Activated T-helper 2 cell treated with anti-CD3 and anti-CD28 coated beads, Interferon-gamma antibody, Interleukin-2, Interleukin-4, amounts not matched to agents 10 μg/mL and 5 μg/mL and 100 μg/mL, durations not matched to agents 14 hours and 24 hours and 36 hours (primary cell): ENCODE measurements at places on chromosomes 16 and 17. TPM values are rescaled to one million over a fixed set of nuclear protein-coding genes. Genes with fewer than 3 reads are reported as not detected.

The ABCA6 gene
- total RNA-seq: not detected in 2 replicates

The CALB2 gene
- not detected in 2 replicates for total RNA-seq

The CHRNE gene
- 0.32 and 0.44 TPM in 2 replicates for total RNA-seq

The TEKT5 gene
- not detected in 2 replicates for total RNA-seq

The NEK8 gene
- 3.6 and 4.2 TPM in 2 replicates for total RNA-seq

The TBC1D28 gene
- total RNA-seq: not detected in 2 replicates

DNA sequence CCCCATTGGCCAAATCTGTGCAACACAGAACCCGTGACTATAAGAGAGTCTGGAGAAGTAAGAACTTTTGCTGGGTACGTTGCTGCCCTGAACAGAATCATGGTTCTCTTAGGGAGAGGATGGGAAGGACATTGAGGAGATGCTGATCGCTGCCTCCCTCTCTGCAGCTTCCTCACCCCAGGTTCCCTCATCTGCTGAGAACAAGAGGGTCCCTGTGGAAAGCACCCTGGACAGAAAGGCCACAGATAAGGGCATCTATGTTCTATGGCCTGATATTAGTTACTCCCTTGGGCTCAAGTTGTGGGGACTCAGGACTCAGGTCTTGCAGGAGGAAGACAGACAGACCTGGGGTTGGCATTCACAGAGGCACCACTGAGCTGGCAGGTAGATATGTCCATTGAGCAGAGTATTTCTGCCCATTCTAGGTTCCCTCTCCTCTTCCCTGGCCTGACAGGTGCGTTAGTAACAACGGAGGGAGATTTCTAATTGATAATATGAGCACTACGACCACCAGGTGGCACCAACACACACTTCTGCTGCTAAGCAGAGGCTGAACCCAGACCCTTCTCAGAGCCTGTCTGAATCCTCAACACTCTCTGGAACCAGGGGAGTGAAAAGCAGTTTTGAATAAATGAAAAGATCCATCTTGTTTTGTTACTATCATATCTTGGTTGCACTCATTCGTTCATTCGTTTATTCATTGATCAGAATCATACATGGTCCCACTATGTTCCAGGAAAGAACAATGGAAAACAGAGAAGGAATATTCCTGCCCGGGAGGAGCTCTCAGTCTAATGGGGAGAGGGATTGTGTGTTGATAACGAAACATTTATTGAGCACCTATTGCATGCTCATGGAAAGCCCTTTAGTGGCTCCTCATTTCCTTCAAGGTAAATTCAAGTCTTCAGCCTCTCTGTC is 56.4 kb downstream of the SLC6A2 start:
- no peaks in the 10 kb centered on the region for H3K36me3 ChIP-seq
- DNase-seq: peak; percentile 34
- H3K4me1 ChIP-seq: no peaks in the 10 kb centered on the region
- peaks cover 5% of the 10 kb centered on the region for H3K27me3 ChIP-seq

DNA sequence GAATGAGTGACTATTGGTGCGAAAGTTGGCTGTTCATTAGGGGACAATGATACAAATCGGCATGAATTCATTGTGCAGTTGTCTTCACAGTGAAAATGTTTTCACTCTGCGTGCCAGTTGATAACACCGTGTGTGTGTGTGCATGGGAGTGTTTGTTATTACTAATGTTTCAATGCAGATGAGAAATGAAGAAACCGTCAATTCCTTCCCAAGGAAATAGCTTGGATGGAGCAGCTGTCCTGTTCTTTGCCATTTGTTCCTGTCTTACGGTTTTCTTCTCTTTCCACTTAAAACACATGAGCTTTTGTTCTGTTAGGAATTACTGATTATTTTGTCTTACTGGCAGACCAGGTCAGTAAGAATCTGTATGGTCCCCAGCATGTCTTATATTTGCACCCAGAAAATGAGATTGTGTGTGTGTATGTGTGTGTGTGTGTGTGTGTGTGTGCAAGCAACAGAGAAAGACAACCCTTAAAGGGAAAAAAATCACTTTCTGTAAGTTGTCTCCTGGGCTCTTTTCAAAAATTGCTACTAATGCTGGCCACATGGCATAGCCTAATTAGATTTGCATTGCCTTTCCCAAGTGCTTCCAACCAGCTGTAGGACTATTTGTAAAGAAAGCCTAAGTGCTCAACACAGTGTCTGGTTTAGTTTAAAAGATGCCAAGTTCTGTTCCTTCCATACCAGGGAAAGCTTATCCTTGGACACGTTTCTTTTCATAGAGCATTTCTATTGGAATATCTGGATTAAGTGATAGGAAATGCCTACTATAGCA is 23.8 kb downstream of the SHISA9 start:
- no peaks in the 10 kb centered on the region for H3K36me3 ChIP-seq
- no peak for DNase-seq
- no peak overlapping the region for H3K27ac ChIP-seq
- H3K4me3 ChIP-seq: no peak overlapping the region

- H3K4me1 ChIP-seq: peaks cover 1% of the 10 kb centered on the region
- no peak overlapping the region for H3K4me3 ChIP-seq
- DNase-seq: no peak
- no peaks in the 10 kb centered on the region for H3K36me3 ChIP-seq
Measured at GRCh38 chr17:73697872-73698271, 53.6 kb upstream of the SDK2 start.

DNA sequence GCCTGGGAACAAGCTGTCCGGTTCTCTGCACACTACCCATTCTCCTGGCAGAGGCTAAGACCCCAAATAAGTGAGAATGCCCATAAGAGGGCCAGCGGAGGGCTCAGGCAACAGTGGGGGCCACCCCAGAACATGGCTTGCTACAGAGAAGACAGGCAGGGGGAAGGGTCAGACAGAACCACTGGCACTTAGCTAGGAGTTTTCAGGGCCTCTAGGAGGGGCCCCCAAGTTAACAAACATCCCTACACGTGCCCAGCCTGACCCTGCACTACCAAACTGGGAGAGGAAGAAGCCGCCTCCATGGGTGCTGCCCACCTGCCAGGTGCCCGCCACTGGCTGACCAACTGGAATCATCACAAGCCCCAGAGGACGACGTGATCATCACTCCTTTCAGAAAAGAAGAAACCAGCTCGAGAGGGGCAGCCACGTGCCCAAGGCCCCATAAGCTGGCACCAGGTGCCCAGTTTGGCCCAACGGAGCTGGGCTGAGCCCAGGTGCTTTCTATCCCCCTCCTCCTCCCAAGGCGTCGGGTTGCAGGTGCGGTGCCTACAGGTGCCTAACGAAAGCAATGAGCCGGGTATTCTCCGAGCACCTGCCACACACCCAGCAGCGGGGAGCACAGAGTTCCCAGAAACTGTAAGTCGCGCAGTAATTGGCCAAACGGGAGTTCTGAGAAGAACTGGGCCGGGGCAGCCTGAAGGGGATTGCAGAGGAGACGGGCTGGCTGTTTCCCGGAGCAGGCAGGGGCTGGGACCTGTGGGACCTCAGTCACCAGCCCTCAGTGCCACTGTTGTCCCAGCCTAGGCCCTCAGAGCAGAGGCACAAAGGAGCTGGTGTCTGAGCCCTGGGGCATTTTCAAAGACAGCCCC is 13.2 kb downstream of the RPH3AL start:
- H3K4me3 ChIP-seq: no peak overlapping the region
- H3K36me3 ChIP-seq: no peaks in the 10 kb centered on the region
- no peak for DNase-seq
- H3K27ac ChIP-seq: no peak overlapping the region
- no peaks in the 10 kb centered on the region for H3K4me1 ChIP-seq

GRCh38 chr16:73140929-73141328 is 93.0 kb upstream of the ZFHX3 start:
- no peak for DNase-seq
- no peaks in the 10 kb centered on the region for H3K36me3 ChIP-seq
- H3K27ac ChIP-seq: no peak overlapping the region
- H3K4me3 ChIP-seq: no peak overlapping the region
- no peaks in the 10 kb centered on the region for H3K27me3 ChIP-seq

DNA sequence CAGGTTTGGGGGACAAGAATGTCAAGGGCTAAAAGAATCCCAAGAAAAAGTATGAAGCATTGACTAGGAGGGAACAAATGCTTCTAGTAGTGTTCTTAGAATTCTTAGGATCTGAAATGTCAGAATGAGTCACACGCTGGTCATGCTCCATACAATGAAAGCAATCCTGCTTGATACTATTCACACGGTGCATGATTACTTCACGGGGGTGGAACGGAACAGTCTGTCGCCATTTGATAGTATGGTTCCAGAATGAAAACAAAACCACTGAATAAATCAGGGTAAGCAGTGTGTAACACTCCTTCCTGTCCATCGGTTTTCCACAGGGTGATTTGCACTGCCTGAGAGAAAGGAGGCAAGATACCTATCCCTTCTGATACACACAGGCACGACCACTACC is 22.9 kb upstream of the YWHAE start:
- no peak overlapping the region for H3K4me3 ChIP-seq
- peaks cover 11% of the 10 kb centered on the region for H3K4me1 ChIP-seq
- no peak overlapping the region for H3K27ac ChIP-seq
- no peaks in the 10 kb centered on the region for H3K27me3 ChIP-seq
- DNase-seq: no peak

- DNase-seq: no peak
- no peaks in the 10 kb centered on the region for H3K27me3 ChIP-seq
- H3K4me1 ChIP-seq: peaks cover 3% of the 10 kb centered on the region
- H3K36me3 ChIP-seq: no peaks in the 10 kb centered on the region
- H3K4me3 ChIP-seq: no peak overlapping the region
- no peak overlapping the region for H3K27ac ChIP-seq
Measured at GRCh38 chr16:84800158-84800978, 19.4 kb upstream of the CRISPLD2 start.

GRCh38 chr16:4868026-4868425 is 20.7 kb downstream of the UBN1 start:
- no peak overlapping the region for H3K4me3 ChIP-seq
- no peak for DNase-seq
- H3K4me1 ChIP-seq: peaks cover 3% of the 10 kb centered on the region
- H3K27ac ChIP-seq: no peak overlapping the region
- peaks cover 60% of the 10 kb centered on the region for H3K36me3 ChIP-seq
- H3K27me3 ChIP-seq: no peaks in the 10 kb centered on the region

GRCh38 chr17:10117581-10118001 is 80.8 kb downstream of the GAS7 start:
- peaks cover 2% of the 10 kb centered on the region for H3K27me3 ChIP-seq
- DNase-seq: no peak
- no peak overlapping the region for H3K27ac ChIP-seq
- H3K36me3 ChIP-seq: no peaks in the 10 kb centered on the region

- peaks cover 74% of the 10 kb centered on the region for H3K36me3 ChIP-seq
- H3K27me3 ChIP-seq: no peaks in the 10 kb centered on the region
- H3K4me1 ChIP-seq: peaks cover 17% of the 10 kb centered on the region
- no peak overlapping the region for H3K4me3 ChIP-seq
Measured at GRCh38 chr16:50354629-50355456, 13.9 kb downstream of the BRD7 start.

GRCh38 chr17:34820248-34820801 is 140.9 kb downstream of the CCT6B start:
- no peak overlapping the region for H3K27ac ChIP-seq
- H3K36me3 ChIP-seq: no peaks in the 10 kb centered on the region
- peaks cover 2% of the 10 kb centered on the region for H3K27me3 ChIP-seq
- peaks cover 5% of the 10 kb centered on the region for H3K4me1 ChIP-seq
- DNase-seq: no peak
- H3K4me3 ChIP-seq: no peak overlapping the region

- H3K36me3 ChIP-seq: peaks cover 18% of the 10 kb centered on the region
- peak within 1 kb of the TSS; percentile 93 for H3K27ac ChIP-seq
- H3K4me3 ChIP-seq: peak within 1 kb of the TSS; percentile 92
- H3K27me3 ChIP-seq: peaks cover 8% of the 10 kb centered on the region
- no peak for DNase-seq
Measured at GRCh38 chr17:75878174-75878998, at the start of gene TRIM47. Gene TRIM47, minus strand, starts transcription at chr17:75878581. Its CDS starts 33 bp downstream, at chr17:75878548.
